Head of caudate nucleus (tissue), 42 donors: ENCODE measurements at places on chromosomes 16 and 17.

DNA sequence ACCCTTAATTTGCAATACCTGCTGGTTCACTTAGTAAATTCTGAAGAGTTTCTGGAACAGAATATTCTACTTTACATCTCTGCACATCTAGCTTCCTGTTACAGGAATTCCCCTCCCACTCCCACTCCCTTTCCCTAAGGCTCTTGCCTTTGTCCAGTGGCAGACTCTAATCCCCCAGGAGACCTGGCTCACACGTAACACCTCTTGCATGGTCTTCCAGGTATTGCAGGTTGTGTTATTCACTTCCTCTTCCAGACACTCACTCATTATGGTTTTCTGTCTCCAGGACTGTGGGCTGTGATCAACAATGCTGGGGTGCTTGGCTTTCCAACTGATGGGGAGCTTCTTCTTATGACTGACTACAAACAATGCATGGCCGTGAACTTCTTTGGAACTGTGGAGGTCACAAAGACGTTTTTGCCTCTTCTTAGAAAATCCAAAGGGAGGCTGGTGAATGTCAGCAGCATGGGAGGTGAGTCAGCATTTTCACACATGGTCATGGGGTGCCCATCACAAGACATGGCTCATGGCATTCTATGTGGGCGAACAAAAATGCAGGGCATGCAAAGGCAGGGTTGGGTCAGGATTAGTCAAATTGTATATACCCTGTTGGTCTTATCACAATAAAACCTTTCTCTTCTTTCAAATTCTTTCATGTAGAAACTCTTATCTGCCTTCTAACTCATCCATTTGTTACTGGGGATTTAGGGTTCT is 35.8 kb downstream of the HSD17B2 start:
- no peak for DNase-seq

DNA sequence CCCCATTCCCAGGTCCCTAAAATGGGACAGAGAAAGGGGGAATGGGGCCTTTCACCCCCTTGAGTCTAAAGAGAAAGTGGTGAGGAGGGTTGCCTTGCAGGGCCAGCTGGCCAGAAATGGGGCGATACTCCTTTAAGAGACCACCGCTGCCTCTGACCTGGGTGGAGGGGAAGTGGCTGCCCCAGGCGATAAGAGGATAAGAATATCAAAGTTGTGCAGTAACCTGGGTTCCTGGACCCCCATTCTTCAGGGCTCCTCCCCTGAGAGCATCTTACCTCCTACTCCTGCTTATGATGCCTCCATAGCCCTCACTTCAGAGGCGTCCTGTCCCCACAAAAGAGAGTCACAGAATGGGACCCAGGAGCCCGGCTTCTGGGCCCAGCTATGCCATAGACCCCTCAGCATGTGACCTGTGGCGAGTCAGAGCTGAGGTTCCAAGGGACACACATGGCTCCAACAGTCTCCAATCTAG is 5.2 kb upstream of the TSPOAP1 start:
- DNase-seq = no peak

GRCh38 chr17:57871155-57871554 is 21.3 kb upstream of the MRPS23 start:
- no peak for DNase-seq

DNA sequence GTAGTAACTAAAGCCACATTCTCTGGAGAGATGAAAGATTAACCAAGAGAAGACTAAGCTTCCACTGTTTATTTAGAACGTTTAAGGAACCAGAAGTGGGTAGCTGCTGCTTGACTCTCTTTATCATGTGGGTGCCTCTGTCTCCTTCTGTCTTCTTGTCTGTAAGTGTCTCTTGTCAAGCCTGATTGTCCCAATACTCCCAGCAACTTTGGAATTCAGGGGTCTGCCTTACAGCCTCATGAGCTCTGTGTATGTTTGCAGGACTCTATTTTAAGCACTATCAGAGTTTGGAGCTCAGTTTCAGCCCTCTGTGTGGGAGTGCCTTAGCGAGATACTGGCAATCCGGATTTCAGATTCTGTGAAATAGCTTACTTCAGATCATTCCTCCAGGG is 29.3 kb upstream of the SPACA3 start:
- DNase-seq = no peak

DNA sequence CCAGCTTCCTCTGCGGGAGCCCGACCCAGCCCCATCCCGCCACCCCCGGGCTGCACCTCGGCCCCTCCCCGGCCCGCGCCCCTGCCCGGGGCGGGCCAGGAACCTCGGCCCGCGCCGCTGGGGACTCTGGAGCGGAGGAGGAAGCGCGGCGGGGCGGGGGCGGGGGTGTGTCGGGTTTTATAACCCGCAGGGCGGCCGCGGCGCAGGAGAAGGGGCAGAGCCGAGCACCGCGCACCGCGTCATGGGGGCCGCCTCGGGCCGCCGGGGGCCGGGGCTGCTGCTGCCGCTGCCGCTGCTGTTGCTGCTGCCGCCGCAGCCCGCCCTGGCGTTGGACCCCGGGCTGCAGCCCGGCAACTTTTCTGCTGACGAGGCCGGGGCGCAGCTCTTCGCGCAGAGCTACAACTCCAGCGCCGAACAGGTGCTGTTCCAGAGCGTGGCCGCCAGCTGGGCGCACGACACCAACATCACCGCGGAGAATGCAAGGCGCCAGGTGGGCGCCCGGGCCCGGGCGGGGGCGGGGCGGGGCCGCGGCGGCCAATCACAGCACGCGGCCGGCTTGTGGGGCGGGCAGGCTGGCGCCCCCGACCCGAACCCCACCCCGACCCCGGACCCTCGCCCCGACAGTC is at the start of gene ACE:
TSS of gene ACE (plus strand) at position 208 of the 626 bp plus-strand sequence. CDS start at position 242, 34 bp downstream.
- no peak for DNase-seq

- no peak for DNase-seq
Observed at GRCh38 chr17:78793968-78794367, 11.9 kb upstream of the CYTH1 start.

- no peak for DNase-seq
Observed at GRCh38 chr16:56370185-56370874, 55.0 kb downstream of the AMFR start.

GRCh38 chr16:89200124-89200849 is at the start of gene SLC22A31:
Gene SLC22A31 (minus strand): TSS chr16:89200537. CDS start chr16:89200501, 36 bp downstream.
- DNase-seq = no peak

GRCh38 chr16:4698321-4699045 is 5.1 kb downstream of the NUDT16L1 start:
- no peak for DNase-seq

DNA sequence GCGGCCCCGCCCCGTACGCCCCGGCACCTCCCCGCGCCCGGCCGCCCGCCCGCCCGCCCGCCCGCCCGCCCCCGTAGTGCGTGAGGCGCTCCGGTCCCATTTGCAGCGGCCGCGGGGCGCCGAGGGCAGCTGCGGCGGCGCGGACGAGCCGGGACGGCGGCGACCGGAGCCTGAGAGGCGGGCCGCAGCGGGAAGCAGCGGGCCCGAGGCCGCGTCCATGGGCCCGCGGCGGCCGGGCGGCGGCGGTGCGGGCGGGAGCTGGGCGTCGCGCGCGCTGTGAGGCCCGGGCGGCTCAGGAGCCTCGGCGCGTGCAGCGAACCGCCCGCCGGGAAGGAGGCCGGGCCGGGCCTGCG is at the start of gene MPRIP:
TSS of gene MPRIP (plus strand) at position 74 of the 353 bp plus-strand sequence. CDS start 392 bp downstream, outside the sequence.
- no peak for DNase-seq
